Left lobe of liver (tissue), 2 donors: ENCODE measurements at places on chromosomes 13 and 19. TPM values are rescaled to one million over a fixed set of nuclear protein-coding genes. Genes with fewer than 3 reads are reported as not detected.
A peak's percentile ranks its signal among the peaks of the same experiment; 100 is the strongest.

SELENOV gene
- total RNA-seq = not detected

GRCh38 chr13:24927810-24928404 lies 163.9 kb downstream of the RNF17 start:
- no peak for DNase-seq

DNA sequence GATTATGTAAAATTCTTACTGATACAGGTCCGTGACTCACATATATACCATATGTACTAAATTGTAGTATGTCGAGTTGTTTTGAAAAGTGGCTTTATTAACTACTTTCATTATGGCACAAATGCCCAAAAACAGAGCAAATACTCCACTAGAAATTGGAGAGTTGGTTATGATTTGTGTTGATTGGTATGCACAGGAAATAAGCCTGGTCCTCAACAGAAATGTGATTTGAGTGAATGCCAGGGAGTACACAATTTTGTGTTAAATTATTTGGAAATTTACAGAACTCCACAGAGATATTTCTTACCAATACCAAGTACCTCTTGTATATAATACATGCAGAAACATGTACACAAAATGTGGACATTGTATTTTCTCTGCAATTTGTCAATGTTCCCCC lies 676.7 kb downstream of the PCDH9 start:
- no peak for DNase-seq

GRCh38 chr13:80957019-80957655 lies 616.2 kb upstream of the SPRY2 start:
- DNase-seq = no peak

DNA sequence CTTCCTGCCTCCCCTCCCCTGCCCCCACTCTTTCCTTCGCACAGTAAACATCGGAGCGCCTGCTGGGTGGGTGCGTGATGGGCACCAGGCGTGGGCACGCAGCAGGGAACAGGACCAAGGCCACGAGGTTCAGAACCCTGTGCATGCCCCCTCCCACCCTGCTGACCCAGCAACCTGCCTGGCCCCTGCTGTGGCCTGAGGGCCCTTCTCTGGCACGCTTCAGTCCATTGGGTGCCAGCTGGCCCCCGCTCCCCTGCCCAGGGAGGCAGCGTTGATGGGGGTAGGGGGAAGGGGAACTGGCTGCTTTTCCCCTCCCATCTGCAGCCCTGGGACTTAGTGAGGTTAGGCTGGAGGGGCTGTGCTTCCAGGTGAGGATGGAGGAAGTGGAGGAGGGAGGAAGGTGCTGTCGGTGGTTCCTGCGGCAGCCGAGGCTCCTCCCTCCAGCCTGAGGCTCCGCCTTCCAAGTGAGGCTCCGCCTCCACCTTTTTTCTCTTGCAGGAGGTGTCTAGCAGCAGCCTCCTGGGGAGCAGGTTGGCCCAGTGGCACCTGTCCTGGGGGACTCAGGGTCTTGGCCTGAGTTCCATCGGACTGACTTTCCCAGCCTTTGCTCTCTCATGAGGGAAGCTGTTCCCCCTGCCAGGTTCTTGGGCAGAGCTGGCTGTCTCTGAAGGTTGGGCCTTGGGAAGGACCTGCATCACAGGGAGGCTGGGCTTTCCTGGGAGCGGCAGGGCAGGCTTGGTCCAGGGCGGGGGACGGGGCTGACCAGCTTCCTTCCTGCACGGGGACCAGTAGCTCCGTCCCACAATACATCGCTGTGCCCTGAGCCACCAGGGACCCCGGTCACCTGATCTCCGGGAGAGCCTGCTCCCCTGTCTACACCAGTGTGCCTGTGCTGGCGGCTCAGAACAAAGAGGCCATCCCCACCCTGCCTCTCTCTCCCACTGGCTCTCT lies 7.3 kb downstream of the PIAS4 start:
- DNase-seq = peak; percentile 44

AZU1 gene
- 0.60 TPM for total RNA-seq
